ENCODE measurements at places on chromosomes 3 and 15.

DNA sequence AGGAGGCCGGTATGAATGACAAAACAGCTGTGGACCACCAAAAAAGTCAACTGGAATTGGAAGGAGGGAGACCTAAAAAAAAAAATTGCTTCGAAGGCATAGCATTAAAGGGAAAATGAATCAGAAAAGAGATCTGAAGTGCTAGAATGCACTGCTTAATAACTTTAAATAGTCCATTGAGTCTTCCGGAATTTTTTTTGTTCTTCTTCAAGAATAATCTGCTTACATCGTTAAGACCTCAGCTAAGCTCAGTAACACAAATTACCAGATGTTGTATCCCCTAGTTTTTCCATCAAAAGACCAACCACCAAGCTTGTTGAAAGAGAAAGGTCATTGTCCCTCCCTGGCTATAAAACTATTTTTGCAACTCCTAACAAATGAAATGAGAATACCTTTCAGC lies 560.5 kb downstream of the NR2F2 start:
- DNase-seq: no peak

GRCh38 chr3:30864836-30865235 lies 29.6 kb downstream of the GADL1 start:
- no peak for DNase-seq

- no peak for DNase-seq
These were observed 23.3 kb upstream of the KNG1 start for GRCh38 chr3:186693843-186694242.

DNA sequence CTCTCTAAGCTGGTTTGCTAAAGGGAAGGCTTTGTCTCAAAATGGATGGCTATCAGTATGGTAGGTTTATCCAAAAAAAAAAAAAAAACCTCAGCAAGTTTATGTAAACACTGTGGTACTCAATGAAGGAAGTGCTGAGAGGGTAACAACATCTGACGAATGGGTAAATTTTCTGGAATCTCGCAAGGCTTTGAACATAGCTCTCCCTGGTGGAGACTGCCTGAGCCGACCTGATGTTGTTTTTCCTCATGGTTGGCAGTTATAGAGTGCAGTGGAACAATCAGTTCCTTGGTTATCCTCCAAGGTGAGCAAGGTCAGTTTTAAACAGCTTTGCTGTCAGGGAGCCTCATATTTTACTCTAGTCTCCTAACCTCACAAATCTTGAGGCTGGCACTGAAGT lies 94.6 kb downstream of the ZPLD1 start:
- DNase-seq: no peak

- DNase-seq: no peak
These were observed 1.4 kb downstream of the ARID3B start for GRCh38 chr15:74542166-74543042.

DNA sequence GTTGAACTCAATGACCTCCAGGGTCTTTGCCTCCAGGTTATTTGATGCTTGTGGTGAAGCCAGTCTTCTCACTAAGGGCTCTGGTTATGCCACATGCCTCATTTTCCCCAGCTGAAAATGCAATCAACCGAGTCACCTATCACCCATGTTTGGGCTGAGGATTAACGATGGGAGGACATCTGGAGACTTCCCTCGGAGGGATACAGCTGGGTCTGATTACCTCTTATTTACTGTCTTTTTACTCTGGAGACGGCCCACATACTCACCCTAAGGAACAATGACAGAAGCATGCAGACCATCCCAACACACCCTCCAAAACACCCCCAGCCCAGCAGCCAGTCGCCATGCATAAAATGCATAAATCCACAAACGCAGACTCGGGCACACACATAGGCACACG lies 187.4 kb downstream of the OPA1 start:
- no peak for DNase-seq

GRCh38 chr3:127452321-127452821 lies 138.2 kb downstream of the TPRA1 start:
- DNase-seq: no peak

- no peak for DNase-seq
These were observed 212.6 kb upstream of the ATP10A start for GRCh38 chr15:26075770-26076169.

DNA sequence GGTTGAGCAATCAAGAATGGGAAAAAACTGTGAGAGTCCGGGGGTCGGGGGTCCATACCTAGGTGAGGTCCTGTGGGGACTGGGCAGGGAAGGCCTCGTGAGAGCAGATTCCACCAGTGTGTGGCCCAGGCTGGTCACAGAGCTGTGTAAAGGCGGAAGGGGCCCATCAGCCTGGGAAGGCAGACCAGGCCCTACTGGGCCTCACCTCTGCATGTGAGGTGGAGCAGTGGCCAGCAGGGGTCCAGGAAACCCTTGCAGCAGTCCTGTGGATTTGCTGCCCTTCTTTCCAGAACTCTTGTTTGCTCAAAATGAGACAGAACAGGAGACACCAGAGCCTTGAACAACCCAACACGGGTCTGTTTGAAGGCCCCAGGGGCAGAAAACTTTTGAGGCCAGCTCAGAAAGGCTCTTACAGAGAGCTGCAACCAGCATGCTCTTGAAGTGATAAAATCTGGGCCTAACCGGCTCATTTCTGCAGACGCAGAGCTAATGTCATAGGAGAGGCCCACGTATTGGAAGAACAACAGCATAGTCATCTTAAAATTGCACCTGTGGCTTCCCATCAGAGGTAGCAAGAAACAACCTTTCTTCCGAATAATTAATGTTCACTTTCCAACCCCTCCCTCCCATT lies 30.3 kb upstream of the HHATL start:
- DNase-seq: no peak

GRCh38 chr15:90716317-90716975 lies 700 bp upstream of the BLM start:
- no peak for DNase-seq

DNA sequence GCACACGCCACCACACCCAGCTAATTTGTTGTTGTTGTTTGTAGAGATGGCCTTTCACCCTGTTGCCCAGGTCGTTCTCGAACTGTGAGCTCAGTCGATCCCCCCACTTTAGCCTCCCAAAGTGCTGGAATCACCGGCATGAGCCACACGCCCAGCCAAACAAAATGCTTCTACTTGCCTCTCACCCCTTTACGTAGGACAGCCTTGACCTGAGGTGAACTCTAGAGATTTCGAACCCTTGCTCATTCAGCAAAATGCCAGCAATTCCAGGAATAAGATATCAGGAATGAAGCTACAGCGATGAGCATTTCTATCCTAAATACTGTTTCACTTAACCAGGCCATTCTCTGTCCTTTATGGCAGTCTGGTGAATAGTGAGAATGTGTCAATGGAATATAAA lies 135.0 kb downstream of the LRRK1 start:
- DNase-seq: no peak

DNA sequence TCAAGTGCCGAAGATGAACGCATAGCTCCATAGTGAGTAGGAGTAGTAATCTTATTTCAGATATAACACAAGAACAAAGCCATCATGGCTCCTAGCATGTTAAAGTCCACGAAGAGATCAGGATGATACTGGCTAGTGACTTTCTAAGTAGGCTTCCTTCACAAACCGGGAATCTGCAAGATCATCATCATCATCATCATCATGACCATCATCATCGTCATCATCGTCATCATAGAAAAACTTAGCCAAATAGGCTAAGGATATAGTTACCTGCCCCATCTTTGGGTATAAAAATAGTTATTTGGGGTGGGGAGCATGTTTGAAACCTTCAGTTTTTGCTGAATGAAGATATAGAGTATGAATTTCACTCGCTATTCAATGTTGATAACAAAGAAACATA lies 57.9 kb downstream of the PYDC2 start:
- no peak for DNase-seq

- DNase-seq: no peak
These were observed 402 bp downstream of the WWTR1 start for GRCh38 chr3:149657321-149657925.

GRCh38 chr15:65318870-65319356 lies 14.4 kb downstream of the RNU5B-1 start:
- DNase-seq: peak; percentile 79

GRCh38 chr3:55160241-55160983 lies 232.6 kb upstream of the LRTM1 start:
- no peak for DNase-seq

DNA sequence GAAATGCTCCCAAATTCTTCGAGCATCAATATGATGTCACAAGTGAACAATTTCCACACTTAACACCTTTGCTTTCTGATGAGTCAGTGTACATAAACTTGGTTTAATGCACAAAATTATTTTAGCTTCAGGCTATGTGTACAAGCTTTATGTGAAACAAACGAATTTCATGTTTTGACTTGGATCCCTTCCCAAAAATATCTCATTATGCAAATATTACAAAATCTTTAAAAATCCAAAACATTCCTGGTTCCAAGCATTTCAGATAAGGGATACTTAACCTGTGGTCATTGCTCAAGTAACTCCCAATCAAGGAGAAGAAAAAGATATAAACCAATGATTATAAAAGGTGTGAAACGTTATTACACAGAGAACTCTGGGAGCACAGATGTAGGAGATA lies 25.2 kb downstream of the RAB5A start:
- no peak for DNase-seq

GRCh38 chr15:44250566-44251205 lies 37.8 kb upstream of the GOLM2 start:
- DNase-seq: no peak

DNA sequence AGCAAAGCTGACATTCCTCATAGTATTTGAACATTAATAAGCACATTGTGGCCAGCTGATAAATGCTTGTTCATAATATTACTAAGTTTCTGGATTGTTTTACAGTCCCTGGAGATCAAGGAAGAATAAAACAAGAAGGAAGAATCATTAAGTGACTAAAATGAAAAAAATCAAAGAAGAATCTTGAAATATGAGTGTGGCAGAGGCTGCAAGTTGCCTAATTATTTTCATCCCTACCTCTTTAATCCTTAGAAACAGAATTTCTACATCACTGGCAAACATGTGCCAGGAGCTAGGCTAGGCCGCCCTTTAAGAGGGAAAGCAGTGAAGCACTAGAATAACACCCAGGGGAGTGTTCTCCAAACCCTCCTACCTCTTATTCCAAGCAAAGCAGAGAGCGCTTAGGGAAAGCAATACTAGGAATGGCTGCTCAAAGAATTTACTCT lies 98.9 kb downstream of the MAGI1 start:
- no peak for DNase-seq
